ENCODE measurements at places on chromosomes 2 and 18. TPM values are rescaled to one million over a fixed set of nuclear protein-coding genes. Genes with fewer than 3 reads are reported as not detected.

NMUR1 gene
- not detected for total RNA-seq

DNA sequence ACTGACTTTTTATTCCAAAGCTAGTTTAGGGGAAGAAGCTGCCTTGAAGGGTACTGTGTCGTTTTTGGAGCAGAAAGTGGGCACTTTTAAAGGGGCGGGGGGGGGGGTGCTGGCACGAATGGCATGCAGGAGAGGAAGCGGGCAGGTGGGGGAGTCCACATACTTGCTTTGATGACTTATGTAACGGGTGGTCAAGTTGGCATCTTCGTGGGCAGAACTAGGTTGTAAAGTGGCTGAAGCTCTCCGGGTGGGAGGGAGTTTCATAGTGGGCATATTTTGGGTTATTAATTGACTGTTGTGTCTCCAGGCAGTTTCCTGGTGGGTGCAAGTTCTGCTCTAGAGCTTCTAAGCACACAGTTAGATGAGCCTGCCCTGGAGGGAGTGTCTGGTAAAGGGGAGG lies 19.9 kb downstream of the PCARE start:
- H3K4me1 ChIP-seq: no peaks in the 10 kb centered on the region
- no peak for DNase-seq
- H3K27me3 ChIP-seq: peaks cover 3% of the 10 kb centered on the region
- no peak overlapping the region for H3K4me3 ChIP-seq

GRCh38 chr2:215621381-215621780 lies 185.5 kb upstream of the FN1 start:
- H3K4me3 ChIP-seq: no peak overlapping the region
- no peak overlapping the region for H3K27ac ChIP-seq
- DNase-seq: no peak
- no peaks in the 10 kb centered on the region for H3K36me3 ChIP-seq
- H3K4me1 ChIP-seq: no peaks in the 10 kb centered on the region

GRCh38 chr2:152525277-152525838 lies 190.4 kb downstream of the FMNL2 start:
- no peaks in the 10 kb centered on the region for H3K4me1 ChIP-seq
- no peaks in the 10 kb centered on the region for H3K36me3 ChIP-seq
- no peak for DNase-seq
- H3K4me3 ChIP-seq: no peak overlapping the region
- H3K27ac ChIP-seq: no peak overlapping the region

DNA sequence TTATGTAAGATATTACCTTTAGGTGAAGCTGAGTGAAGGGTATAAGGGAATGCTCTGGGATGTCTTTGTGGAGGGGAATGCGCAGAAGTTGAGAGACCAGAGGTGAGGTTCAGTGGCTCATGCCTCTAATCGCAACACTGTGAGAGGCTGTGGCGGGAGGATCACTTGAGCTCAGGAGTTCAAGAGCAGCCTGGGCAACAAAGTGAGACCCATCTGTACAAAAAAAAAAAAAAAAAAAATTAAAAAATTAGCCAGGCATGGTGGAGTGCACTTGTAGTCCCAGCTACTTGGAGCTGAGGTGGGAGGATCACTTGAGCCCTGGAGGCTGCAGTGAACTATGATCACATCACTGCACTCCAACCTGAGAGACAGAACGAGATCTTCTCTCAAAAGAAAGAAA lies 57.3 kb upstream of the SP3 start:
- H3K27me3 ChIP-seq: no peaks in the 10 kb centered on the region
- peaks cover 6% of the 10 kb centered on the region for H3K4me1 ChIP-seq
- H3K36me3 ChIP-seq: no peaks in the 10 kb centered on the region
- DNase-seq: no peak

GRCh38 chr18:34345738-34346137 lies 121.0 kb upstream of the NOL4 start:
- no peak overlapping the region for H3K4me3 ChIP-seq
- H3K27ac ChIP-seq: no peak overlapping the region
- H3K4me1 ChIP-seq: no peaks in the 10 kb centered on the region
- DNase-seq: no peak
- H3K36me3 ChIP-seq: no peaks in the 10 kb centered on the region

MOCOS gene
- 0.05 TPM for total RNA-seq

DNA sequence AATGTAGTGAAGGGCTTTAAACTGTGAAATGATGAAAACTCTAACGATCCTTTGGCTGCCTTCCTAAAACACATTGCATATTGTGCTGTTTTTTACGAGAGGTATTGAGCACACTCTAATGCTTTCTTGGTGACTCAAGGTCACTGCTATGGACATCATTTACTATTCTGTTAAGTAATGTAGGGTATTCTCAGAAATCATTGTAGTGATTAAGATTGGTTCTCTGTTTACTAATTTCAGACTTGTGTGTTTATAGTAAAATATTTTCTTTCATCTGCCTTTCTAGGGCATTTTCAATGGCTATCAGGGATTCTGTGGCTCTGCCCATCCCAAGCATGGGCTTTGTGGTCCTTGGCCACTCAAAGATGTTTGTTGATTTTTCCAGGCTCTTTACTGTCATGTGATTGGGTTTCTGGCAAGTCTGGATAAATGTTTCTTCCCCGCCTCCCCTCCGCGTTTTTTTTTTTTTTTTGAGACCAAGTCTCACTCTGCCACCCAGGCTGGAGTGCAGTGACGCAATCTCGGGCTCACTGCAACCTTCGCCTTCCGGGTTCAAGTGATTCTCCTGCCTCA lies 29.3 kb downstream of the UBE2F start:
- H3K27me3 ChIP-seq: no peaks in the 10 kb centered on the region
- H3K27ac ChIP-seq: no peak overlapping the region
- no peak overlapping the region for H3K4me3 ChIP-seq
- peaks cover 6% of the 10 kb centered on the region for H3K4me1 ChIP-seq
- peaks cover 19% of the 10 kb centered on the region for H3K36me3 ChIP-seq

CTLA4 gene
- 1.1 TPM for total RNA-seq
